CD4-positive, alpha-beta T cell treated with Interferon gamma for 1 hour (primary cell): ENCODE measurements at places on chromosomes 6 and 20.

DNA sequence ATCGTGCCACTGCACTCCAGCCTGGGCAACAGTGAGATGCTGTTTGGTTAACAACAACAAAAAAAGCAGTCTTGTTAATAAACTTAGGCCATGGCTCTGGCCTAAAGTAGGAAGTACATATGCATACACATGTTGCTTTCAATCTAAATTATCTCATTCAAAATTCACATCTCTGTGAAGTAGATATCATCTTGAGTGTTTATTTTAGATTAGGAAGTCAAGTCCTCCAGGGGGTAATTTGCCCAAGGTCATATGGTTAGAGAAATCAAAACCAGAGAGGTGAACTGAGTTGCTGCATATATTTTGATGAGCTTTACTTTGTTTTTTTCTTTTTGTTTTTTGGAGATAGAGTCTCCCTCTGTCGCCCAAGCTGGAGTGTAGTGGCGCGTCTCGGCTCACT, 52.8 kb downstream of the B4GALT5 start:
- no peak for DNase-seq

DNA sequence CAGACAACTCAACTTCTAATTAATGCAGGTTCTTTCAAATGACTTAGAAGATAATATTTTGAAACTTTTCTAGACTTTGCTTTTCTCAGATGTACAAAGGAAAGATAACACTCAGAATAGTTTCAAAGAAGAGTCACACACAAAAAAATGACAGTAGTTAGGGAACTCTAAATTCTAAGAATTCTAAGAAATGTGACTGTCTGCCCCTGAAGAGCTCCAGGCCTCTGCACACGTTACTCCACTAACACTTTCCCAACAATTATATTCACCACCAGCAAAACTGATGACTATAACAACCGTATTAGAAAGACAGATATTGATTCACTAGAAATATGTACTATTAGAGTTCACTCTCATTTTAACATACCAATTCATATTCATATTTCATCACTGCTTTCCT, 133.3 kb upstream of the SMLR1 start:
- DNase-seq: no peak

- no peak for DNase-seq
Observed at GRCh38 chr20:51461306-51461705, 81.2 kb downstream of the NFATC2 start.

- DNase-seq: no peak
Observed at GRCh38 chr6:15256538-15257271, 10.8 kb downstream of the JARID2 start.

GRCh38 chr6:90025523-90026061, 131.3 kb downstream of the GJA10 start:
- no peak for DNase-seq

DNA sequence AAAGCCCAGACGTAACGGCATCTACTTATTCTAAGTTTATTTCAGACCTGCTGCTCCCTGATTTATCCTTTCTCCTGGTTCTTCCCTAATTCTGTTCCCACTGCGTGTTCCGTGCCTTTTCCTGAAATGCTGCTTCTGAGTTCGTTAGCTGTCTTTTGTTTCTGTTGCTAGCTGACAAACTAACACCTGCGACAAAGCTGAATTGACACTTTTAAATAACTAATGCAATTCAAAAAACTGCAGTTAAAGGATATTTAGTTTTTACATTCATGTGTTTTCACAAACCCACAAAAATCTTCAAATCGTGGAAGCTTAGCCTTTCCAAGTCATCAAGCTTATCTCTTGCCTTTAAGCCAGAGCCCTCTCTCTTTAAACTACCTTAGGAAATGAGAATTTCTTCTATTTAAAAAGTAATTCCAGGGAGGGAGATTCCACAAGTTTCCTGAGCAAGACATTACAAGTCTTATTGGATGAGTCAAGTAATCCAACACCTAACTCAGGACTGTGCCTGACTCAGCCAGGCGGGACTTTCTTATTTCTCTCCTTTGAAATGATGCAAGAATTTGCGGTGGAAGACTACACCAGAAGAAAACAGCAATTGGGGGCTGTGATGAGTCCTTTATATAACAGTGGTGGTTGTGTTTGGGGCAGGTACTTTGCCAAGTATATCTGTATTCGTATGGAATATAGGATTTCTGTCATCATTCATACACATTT, 6.3 kb downstream of the ADTRP start:
- no peak for DNase-seq

DNA sequence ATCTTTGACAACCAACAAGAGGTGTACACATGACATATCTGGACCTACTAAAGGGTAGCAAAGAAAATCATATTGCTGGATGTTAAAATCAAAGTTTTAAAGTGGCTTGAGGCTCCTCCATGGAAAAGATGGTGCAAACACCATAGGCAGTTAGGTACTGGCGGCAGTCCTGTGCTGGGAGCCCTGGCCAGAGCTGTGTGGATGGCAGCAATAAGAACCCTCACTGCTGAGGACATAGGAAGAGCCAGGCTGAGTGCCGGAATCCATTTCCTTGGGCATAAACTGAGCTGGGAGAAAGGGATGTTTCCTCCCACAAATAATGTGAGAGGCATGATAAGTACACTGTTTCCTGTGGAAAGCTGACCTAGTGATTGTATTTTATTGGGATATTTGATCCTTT, 89.9 kb downstream of the ARID1B start:
- no peak for DNase-seq

DNA sequence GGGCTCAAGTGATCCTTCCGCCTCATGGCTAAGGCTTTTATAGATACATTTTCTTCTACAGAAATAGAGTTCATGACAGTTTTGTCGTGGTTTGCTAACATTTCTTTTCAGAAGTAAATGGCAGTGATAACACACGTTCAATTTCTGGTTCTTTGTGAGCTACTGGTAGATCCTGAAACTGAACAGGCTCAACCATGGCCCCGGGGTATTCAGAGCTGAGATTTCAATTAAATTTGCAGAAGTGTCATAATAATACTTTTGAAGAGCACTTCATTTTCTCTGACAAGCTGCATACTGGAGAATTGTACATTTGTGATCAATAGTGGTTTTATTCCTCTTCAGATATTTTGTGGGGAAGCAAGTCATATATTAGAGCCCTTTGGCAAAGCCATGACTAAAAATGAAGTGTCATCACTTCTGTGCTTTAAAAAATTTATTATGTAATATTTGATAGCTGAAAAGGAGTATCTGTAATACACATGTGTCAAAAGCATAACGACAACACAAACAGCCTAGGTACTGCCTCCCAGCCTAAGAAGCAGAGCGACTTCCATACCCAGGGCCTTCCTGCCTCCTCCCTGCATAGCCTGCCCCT, 84.3 kb upstream of the SCP2D1 start:
- no peak for DNase-seq

DNA sequence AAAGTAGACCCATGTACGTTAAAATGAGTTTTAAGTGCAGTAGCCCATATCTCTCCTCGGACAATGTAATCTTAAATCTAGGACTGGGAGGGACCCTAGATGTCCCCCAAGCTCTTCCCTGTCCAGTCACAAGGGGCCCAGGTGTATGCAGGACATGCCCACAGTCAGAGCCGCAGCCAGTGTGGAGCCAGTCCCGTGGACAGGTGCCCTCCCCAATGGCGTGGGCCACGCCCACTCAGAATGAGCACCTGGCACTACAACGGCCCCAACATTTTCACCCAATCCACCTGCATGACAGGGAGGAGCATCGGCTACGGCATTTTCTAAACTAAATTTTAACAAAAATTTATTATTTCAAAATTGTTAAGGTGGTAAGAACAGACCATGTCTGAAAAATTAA, 53.2 kb downstream of the WDR27 start:
- no peak for DNase-seq

- DNase-seq: peak; percentile 60
Observed at GRCh38 chr6:30720738-30721197, 616 bp downstream of the TUBB start.
